ENCODE measurements at places on chromosomes 7 and 10.

DNA sequence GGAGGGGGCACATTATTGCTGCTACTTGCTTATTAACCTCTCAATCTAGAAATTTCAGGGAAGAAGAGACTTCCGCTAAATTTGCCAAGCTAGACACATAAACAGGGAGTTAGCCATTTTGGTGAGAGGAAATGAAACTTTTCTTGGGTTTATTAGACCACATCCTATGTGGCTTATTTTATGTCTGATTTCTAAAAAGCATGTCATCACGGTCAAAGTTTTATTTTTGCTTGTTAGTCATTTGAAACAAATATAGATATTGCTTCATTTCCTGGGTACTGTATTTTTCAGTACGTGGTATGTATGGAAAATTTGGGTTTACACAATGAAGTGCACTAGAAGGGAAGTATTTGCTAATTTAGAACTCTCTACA, 144.1 kb downstream of the TCF7L2 start:
- no peak for DNase-seq

DNA sequence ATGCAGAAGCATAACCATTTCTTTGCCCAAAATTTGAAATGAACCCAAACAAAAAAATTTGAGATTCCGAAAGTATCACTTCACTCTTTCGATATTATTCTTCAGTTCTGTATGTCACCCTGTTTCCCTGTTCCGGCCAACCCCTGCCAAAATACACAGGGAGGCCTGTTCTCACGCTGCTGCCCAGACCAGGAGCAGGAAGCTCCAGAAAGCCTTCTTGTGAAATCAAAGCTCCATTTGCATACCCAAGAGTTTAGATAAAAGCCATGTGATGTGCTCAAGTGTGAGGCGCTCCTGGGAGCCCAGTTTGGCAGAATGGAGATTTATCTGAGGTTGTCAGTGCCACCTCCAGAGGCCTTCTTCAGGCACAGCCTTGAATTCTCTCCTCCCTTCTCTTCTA, 236.2 kb downstream of the FGFR2 start:
- DNase-seq, result peak; percentile 81

DNA sequence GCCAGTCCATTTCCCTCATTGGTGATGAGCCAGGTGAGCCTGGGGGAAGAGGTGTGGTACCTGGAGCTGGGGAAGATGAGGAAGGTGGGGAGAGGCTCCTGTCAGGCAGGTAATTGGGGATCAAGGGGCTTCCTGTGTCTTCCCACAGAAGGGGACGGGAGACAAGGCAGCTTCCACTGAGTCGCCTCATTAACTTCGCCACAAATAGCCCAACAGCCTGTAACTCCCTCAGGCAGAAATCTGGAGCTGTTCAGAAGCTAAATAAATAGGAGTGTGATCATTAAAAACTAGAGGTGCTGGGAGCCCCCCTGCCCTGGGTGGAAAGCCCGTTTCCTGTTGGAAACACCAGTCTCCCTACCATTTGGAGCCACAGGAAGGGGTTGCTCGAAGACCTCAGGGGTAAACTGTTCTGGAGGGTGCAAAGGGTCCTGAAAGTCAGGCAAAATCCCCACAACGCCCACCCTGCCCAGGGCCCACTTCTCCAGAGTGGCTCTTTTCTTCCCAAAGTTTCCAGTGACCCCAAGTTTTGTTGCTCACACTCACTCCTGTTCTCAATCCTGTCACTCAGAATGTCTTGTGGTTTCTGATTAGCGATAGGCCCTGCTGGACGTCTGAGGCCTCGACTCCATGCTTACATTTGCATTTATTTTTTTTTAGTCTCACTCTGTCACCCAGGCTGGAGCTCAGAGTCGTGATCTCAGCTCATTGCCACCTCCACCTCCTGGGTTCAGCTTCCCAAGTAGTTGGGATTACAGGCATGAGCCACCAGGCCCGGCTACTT, 25.7 kb downstream of the UNC5B start:
- DNase-seq, result no peak

DNA sequence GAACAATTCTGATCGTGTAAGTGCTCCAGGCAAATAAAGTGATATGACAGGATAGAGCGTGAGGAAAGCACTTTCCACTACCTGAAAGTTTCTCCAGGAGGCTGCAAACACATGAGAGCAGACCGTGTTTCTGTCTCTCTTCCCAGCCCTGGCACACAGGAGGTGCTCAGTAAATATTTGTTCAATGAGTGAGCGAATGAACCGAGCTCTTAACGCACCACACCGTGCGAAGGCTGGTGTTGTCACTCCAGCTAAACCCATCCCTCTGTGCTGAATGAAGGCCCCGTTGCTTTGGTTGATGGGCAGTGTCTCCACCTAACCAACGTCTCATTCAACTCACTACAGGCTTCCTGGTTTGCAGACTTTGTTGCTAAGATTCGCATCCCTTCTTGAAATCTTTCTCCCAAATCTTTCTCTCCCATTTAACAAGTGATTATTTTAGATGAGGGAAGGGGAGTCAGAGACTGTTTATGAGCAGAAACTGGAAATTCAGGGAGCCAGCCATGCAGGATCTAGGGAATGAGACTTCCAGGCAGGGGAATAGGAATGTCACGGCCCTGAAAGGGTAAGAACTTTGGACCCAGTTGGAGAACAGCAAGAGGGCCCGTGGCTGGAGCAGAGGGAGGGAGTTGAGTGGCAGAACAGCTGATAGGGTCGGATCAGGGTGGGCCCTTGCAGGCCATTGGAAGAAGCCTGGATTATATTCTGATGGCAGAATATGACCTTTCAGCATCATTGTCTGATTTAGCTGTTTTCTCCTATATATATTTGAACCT, 282.6 kb downstream of the CAMK1D start:
- peak; percentile 41 for DNase-seq

DNA sequence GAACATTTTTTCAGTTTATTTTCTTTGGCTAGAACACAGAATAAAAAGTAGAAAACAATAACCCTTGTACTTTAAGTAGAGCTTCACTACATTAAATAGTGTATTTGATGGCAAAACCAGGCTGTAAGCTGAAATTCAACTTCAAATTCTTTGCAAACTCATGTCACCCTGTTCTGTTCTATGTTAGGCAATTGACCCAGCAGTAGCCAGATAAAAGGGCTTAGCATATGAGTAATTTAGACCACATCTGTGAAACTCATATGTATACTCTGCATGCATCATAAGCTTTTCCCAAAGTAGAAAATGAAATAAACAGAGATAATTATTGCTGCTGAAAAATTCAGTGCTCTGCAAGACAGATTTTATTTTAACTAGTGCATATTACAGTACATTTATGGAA, 150.2 kb downstream of the GNAI1 start:
- DNase-seq, result no peak

DNA sequence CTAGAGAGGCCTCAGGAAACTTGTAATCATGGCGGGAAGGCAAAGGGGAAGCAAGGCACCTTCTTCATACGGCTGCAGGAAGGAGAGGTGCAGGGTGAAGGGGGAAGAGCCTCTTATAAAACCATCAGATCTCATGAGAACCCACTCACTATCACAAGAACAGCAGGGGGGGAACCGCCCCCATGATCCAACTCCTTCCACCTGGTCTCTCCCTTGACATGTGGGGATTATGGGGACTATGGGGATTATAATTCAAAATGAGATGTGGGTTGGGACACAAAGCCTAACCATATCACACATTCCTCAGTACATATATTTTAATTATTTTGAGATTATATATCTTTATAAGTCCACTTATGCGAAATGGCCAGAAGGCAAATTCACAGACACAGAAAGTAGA, 8.9 kb downstream of the HK1 start:
- DNase-seq, result no peak

DNA sequence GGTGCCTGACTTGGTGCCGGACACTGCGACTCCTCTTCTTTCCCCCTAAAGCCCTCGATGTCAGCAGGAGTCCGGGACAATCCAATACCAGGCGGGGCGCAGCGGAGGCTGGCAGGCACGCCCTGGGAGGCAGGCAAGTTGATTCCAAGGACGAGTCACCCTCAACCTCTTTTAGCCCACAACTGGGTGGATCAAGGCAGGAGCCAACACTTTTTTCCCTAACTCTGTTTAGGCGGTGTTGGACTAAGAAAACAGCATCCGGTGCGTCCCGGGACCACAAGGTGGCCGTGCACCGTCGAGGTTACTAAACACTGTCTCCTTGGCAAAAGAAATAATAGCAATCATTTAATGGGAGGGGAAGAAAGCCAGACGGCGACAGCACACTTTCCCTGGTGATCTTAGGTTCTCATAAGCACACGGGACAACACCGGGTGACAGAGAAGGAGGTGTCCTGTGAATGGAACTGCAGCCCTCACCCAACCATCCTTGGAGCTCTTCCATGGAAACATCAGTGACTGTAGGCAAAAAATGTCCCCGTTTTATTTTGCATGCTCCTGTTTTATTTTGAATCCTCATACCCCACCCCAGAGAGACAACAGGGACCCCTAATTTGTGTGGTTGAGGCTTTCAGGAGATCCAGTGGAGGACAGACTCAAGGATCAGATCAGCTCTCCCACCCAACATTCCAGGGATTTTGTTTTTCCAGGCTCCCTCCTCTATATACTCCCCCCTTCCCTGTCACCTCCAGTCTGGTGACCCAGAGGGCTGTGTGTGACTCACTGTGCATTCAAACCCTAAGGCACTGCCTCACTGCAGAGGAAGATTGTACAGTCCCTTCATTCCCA, 1.3 kb upstream of the CALCR start:
- DNase-seq, result no peak

DNA sequence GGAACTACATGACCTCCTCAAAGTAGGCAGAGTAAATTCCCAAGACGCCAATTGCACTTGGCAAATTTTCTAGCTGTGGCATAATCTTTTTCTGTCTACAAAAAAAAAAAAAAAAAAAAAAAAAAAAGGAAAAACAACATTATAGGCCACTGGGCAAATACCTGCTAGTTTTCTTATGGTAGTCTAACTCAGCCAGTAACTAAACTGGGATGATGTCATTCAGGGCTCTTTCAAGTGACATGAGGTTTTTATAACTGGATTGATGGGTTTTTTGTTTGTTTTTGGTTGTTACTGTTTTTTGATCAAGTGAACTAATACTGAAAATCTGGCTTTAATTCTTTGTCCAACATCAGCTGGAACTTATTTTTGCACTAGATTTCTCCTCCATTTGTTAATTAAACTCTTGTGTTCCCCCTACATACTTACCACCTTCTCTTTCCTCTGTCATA, 7.4 kb upstream of the VIM start:
- no peak for DNase-seq

- DNase-seq, result no peak
Observed at GRCh38 chr7:114740095-114740494, 181.8 kb upstream of the MDFIC start.

GRCh38 chr7:105594034-105594433, 12.7 kb upstream of the EFCAB10 start:
- DNase-seq, result peak; percentile 28

DNA sequence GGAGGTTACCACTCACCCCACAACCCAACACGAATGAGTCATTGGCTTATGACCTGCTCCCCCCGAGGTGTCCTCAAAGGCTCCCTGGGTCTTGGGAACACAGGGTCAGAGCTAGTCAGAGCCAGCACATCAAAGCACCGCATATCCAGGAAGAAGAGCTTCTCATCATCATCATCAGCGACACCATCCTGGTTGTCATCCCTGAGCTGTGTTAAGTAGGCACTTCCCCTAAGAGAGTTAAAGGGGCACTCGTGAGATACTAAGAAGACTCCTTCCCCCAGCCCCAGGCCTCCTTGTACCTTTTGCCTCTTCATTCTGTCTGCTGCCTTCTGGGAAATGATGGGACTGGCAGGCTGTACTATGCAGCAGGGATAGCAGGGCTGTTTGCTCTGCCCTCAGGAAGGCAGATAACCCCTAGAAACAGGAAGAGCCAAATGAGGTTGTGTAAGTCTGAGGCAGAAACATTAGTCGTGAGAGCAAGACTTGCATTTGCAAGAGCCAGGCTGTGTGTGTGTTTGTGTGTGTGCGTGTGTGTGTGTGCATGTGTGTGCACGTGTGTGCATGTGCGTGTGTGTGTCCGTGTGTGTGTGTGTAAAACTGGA, 11.1 kb upstream of the CPA1 start:
- DNase-seq, result no peak

DNA sequence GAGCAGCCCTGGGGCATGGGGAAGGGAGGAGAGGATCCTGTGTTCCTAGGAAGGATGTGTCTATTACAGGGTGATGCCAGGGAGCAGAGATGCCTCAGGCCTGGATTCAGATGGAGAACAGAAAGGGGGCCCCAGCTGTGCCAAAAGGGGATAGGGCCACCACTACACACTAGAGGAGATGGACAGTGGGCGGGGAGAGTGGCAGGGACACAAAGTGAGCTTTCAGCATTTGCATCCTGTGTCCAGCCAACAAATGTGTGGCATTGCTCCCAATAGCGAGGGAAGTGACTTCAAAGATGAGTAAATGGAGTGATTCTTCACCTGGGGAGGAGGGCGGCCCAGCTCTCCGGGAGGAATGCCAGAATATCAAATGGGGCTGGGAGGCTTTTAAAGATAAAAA, 64.9 kb upstream of the WAPL start:
- no peak for DNase-seq

- DNase-seq, result no peak
Observed at GRCh38 chr7:90563286-90563685, 32.8 kb upstream of the CDK14 start.

GRCh38 chr10:98533746-98534445, 87.2 kb upstream of the HPS1 start:
- DNase-seq, result no peak

DNA sequence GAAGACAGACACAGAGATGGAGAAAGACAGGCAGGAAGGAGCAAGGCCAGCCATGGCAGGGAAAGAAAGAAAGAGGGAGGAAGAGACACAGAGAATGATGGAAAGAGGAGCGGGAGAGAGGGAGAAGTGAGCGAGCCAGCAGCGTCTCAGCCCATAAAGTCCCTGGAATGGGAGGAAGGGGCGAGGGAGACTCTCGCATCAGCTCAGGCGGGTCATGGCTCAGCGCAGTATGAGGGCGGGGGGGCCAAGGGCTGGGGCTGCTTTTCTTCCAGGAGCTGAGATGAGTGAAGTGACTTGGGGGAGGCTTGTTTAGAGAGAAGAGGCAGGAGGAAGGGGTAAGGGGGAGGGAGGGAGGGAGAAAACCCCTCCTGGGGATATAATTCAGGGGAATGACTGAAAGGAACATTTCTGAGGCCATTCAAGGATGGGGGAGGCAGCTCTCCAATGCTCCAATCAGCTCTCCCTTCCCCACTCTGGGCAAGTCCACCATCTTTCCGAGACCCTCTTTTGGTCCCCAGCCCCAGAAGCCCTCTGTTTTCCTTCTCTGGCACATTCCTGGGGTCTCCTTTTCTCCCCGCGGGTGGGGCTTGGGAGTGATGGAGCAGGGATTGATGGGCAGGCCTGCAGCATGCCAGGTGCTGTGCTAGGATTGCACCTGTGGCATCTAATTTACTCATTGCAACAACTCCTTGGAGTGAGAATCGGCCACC, 87.9 kb downstream of the HIF1AN start:
- no peak for DNase-seq

GRCh38 chr7:68969571-68969970, 628.7 kb upstream of the AUTS2 start:
- no peak for DNase-seq

GRCh38 chr10:71099731-71100361, 112.5 kb upstream of the UNC5B start:
- no peak for DNase-seq

- no peak for DNase-seq
Observed at GRCh38 chr10:24958091-24958720, 5.8 kb upstream of the PRTFDC1 start.

All from prostate gland (tissue), 2 donors.